ENCODE measurements at places on chromosomes 7 and 10.

GRCh38 chr10:119871881-119872609 is 598 bp downstream of the MCMBP start:
- DNase-seq, result peak; percentile 93

GRCh38 chr10:28316696-28317095 is 13.8 kb upstream of the MPP7 start:
- no peak for DNase-seq

DNA sequence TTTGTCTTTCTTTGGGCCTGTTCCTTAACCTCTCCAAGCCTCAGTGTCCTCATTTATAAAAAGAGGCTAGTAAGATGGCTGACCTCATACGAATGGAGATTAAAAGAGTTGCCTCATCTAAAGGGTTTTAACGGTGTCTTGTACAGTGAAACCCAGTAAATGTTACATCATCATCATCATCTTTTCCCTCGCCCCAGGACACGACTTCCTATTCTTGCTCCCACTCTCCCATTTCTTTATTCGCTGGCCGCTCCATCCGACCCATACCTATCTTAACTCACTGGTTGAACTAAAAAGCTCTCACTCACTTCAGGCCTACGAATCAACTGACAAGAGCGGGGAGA is 554 bp downstream of the FRA10AC1 start:
- peak; percentile 72 for DNase-seq

GRCh38 chr7:28961972-28962371 is 3.8 kb upstream of the TRIL start:
- DNase-seq, result no peak

GRCh38 chr7:93374345-93374940 is 142.3 kb downstream of the VPS50 start:
- DNase-seq, result peak; percentile 51

DNA sequence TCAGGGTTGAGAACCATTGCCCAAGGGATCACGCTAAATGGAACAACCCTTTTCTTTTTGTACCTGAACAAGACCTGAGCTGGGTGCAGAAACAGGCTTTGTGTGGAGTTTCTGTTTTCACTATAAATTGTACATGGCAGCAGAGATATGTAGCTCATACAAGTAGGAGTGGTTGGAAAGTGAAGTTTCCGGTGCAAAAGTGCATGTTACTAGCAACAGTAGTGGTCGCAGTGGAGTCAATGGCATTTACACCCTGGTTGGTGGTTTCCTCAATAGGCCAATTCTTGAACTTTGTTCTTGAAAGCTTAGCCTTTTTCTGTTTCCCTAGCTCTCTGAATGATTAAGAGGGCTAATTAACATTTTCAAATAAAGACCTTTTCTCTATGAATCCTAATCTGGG is 170.7 kb downstream of the NEBL start:
- no peak for DNase-seq

GRCh38 chr10:34080485-34081346 is 734.4 kb downstream of the PARD3 start:
- no peak for DNase-seq

DNA sequence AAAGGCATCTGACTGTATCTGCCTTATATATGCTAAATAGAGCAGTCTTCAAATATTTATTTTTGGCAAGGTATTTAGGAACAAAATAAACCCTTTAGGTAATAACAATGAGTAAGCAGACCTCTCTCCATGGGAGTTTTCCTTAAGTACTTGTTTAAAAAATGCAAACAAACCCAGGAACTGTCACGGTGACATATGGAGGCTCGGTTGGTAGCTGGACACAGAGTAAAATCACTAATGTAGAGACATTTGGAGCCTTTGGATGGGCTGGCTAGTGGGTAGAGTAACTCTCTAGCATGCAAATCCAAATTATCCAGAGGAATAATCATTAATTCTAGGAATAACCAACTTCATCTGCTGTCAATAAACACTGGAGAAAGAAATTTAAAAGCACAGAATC is 71.6 kb upstream of the LAMB4 start:
- no peak for DNase-seq

- no peak for DNase-seq
Measured at GRCh38 chr10:110323503-110323902, 18.8 kb upstream of the SMNDC1 start.

- peak; percentile 75 for DNase-seq
Measured at GRCh38 chr10:71486484-71487114, 89.9 kb downstream of the CDH23 start.

Measured in NB4 (cell line).